Kidney (tissue), 22 donors: ENCODE measurements at places on chromosomes 16 and 17.
A peak's percentile ranks its signal among the peaks of the same experiment; 100 is the strongest.

GRCh38 chr17:61442878-61443474 lies 9.2 kb upstream of the TBX4 start:
- no peak overlapping the region for H3K27ac ChIP-seq
- H3K4me1 ChIP-seq = no peaks in the 10 kb centered on the region
- no peaks in the 10 kb centered on the region for H3K36me3 ChIP-seq
- no peaks in the 10 kb centered on the region for H3K27me3 ChIP-seq
- DNase-seq = no peak
- no peak overlapping the region for H3K4me3 ChIP-seq

DNA sequence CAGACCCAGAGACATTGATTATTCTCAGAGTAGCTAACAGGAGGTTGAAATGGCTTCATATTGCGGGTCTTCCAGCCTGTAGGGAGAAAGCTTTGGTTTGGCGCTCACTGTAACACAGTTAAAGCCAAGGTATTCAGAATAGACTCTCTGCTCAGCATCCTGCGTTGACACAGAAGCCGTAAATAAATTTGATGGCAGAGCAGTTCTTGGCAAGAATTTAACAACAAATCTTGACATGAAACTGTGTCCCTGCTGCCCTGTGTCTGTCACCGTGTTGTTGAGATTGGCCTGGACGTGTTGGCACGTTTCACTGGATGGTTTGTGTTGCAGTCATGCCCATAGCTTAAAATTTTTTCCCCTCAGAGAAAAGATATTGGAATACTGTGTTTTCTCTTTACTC lies 359.6 kb downstream of the SNX29 start:
- no peak overlapping the region for H3K4me3 ChIP-seq
- H3K4me1 ChIP-seq = no peaks in the 10 kb centered on the region
- DNase-seq = no peak
- H3K27me3 ChIP-seq = no peaks in the 10 kb centered on the region
- H3K27ac ChIP-seq = no peak overlapping the region

DNA sequence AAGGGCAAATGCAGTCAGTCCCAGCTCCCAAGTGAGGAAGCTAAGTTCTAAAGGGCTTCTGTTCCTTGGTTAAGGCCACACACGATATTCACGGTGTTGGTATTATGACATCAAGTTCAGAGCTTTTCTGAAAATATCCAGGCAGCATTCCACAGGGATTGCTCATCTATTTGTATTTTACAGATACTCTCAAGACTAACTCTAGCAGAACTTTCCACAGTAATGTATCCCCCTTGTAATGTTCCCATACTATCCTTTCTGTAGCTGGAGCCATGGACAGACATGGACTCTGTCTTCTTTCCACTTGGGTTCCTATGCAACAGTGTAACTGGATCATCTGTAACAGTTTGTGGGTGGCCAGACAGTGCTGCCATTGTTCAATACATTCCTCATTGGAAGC lies 13.5 kb downstream of the SDR42E1 start:
- DNase-seq = no peak
- no peak overlapping the region for H3K4me3 ChIP-seq
- no peaks in the 10 kb centered on the region for H3K36me3 ChIP-seq
- no peak overlapping the region for H3K27ac ChIP-seq

GRCh38 chr17:56434610-56435009 lies 158.9 kb upstream of the NOG start:
- DNase-seq = no peak
- no peak overlapping the region for H3K27ac ChIP-seq
- no peaks in the 10 kb centered on the region for H3K27me3 ChIP-seq
- H3K36me3 ChIP-seq = no peaks in the 10 kb centered on the region
- H3K4me3 ChIP-seq = no peak overlapping the region
- no peaks in the 10 kb centered on the region for H3K4me1 ChIP-seq

GRCh38 chr16:19783363-19784182 lies 65.5 kb downstream of the IQCK start:
- no peak overlapping the region for H3K4me3 ChIP-seq
- no peaks in the 10 kb centered on the region for H3K36me3 ChIP-seq
- H3K27ac ChIP-seq = no peak overlapping the region

DNA sequence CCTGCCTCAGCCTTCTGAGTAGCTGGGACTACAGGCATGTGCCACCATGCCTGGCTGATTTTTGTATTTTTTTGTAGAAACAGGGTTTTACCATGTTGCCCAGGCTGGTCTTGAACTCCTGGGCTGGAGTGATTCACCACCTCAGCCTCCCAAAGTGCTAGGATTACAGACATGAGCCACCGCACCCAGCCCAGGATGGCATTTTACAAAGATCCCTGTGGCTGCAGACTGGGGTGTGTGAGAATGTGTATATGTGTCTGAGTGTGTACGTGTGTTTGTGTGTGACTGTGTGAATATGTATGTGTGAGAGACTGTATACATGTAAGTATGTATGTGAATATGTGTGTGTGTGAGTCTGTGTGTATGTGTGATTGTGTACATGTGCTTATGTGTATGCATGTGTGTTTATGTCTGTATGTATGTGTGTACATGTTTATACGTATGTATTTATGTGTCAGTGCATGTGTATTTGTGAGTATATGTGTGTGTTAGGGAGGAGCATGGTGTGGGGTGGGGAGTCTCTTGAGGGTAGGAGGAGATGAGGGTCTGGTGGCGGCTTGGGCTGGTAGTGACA lies 17.0 kb downstream of the RPTOR start:
- DNase-seq = no peak
- H3K27me3 ChIP-seq = no peaks in the 10 kb centered on the region
- H3K27ac ChIP-seq = no peak overlapping the region
- H3K4me3 ChIP-seq = no peak overlapping the region
- no peaks in the 10 kb centered on the region for H3K36me3 ChIP-seq

DNA sequence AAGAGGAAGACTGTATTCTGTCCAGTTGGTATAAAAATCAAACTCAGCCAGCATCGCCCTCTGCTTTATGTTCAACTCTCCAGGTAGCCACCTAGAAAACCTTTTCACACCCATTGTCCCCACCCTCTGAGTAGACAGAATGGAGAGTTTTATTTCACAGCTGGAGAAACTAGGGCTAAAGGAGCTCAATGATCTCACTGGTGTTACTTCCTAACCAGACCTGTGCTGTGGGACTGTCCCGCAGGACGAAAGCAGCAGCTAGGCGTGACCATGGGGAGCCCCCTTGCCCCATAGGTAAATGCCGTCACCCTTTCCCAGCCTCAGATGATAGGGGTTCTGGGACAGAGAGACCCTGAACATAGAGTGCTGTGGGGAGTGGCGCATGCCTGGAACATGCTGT lies 67.7 kb downstream of the CYLD start:
- H3K27me3 ChIP-seq = no peaks in the 10 kb centered on the region
- H3K36me3 ChIP-seq = no peaks in the 10 kb centered on the region
- H3K4me3 ChIP-seq = no peak overlapping the region
- peaks cover 2% of the 10 kb centered on the region for H3K4me1 ChIP-seq
- DNase-seq = no peak
- no peak overlapping the region for H3K27ac ChIP-seq

- H3K27ac ChIP-seq = peak overlapping the region; percentile 20
- no peak for DNase-seq
- H3K4me3 ChIP-seq = no peak overlapping the region
- H3K4me1 ChIP-seq = no peaks in the 10 kb centered on the region
- H3K36me3 ChIP-seq = peaks cover 41% of the 10 kb centered on the region
- H3K27me3 ChIP-seq = no peaks in the 10 kb centered on the region
These were observed 35.4 kb downstream of the GINS2 start for GRCh38 chr16:85653290-85653891.

DNA sequence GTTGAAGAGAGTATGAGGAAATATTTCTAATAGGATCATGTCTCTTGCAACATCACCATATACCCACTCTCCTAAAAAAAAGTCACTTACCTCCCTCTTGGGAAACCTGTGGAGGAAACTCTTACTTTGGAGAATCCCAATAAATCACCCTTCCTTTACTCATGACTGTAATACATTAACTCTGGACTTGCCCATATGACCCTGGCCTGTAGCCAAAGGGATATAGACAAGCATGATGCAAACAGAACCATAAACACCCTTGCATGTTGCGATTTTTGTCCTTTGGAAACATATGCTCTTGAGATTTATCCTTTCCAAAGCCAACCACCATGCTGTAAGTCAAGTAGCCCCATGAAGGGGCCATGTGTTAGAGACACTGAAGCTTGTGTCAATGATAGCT lies 19.5 kb downstream of the CDH11 start:
- H3K27ac ChIP-seq = no peak overlapping the region
- H3K36me3 ChIP-seq = no peaks in the 10 kb centered on the region
- no peaks in the 10 kb centered on the region for H3K27me3 ChIP-seq
- no peaks in the 10 kb centered on the region for H3K4me1 ChIP-seq
- DNase-seq = no peak
- H3K4me3 ChIP-seq = no peak overlapping the region

DNA sequence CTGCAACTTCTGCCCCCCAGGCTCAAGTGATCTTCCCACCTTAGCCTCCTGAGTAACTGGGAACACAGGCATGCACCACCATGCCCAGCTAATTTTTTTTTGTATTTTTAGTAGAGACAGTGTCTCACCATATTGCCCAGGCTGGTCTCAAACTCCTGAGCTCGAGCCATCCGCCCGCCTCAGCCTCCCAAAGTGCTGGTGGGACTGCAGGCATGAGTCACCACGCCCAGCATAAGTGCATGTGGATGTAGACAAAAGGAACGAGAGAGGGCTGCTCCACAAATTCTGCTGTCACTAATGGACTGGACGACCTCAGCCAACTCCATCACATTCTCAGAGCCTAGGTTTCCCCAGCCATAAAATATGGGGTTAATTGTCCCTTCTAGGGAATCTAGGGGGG lies 7.7 kb upstream of the SP2 start:
- no peak overlapping the region for H3K4me3 ChIP-seq
- no peak for DNase-seq
- no peaks in the 10 kb centered on the region for H3K36me3 ChIP-seq
- no peaks in the 10 kb centered on the region for H3K4me1 ChIP-seq
- H3K27me3 ChIP-seq = no peaks in the 10 kb centered on the region
- H3K27ac ChIP-seq = no peak overlapping the region

- H3K4me1 ChIP-seq = no peaks in the 10 kb centered on the region
- H3K27me3 ChIP-seq = no peaks in the 10 kb centered on the region
- H3K27ac ChIP-seq = no peak overlapping the region
These were observed 38.6 kb upstream of the CACNG4 start for GRCh38 chr17:66925811-66926500.

GRCh38 chr17:64779376-64780095 lies 117.4 kb upstream of the SMURF2 start:
- H3K27me3 ChIP-seq = peaks cover 9% of the 10 kb centered on the region
- H3K4me1 ChIP-seq = no peaks in the 10 kb centered on the region
- no peak overlapping the region for H3K4me3 ChIP-seq
- no peak overlapping the region for H3K27ac ChIP-seq
- no peaks in the 10 kb centered on the region for H3K36me3 ChIP-seq
- DNase-seq = peak; percentile 17

- DNase-seq = no peak
- H3K27me3 ChIP-seq = no peaks in the 10 kb centered on the region
- H3K4me1 ChIP-seq = peaks cover 20% of the 10 kb centered on the region
- no peak overlapping the region for H3K4me3 ChIP-seq
These were observed 17.2 kb downstream of the SPAG9 start for GRCh38 chr17:51103451-51103850.

DNA sequence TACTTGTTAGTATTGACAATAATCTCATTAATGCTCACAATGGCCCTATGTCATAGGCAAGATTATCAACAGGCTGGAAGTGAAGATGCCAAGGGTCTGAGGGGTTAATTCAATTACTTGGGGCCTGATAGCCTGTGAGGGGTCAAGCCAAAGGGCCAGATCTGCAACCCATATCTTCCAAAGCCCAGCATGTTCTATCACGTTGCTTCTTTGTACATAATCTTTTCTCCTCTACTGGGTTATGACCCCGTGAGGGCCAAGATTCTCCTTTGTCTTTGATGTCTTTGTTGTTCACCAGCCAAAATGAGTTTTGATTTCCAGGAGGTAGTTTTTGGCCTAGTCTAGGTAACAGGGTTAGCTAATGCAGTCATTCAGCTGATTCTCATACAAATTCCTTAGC lies 347.2 kb downstream of the UTP18 start:
- no peak for DNase-seq
- no peak overlapping the region for H3K27ac ChIP-seq
- H3K4me1 ChIP-seq = no peaks in the 10 kb centered on the region
- H3K4me3 ChIP-seq = no peak overlapping the region
- no peaks in the 10 kb centered on the region for H3K27me3 ChIP-seq

GRCh38 chr17:74268558-74268957 lies 5.5 kb upstream of the DNAI2 start:
- H3K36me3 ChIP-seq = no peaks in the 10 kb centered on the region
- H3K27me3 ChIP-seq = no peaks in the 10 kb centered on the region
- H3K4me1 ChIP-seq = no peaks in the 10 kb centered on the region

GRCh38 chr17:70976447-70976846 lies 807.1 kb downstream of the KCNJ2 start:
- DNase-seq = no peak
- no peaks in the 10 kb centered on the region for H3K36me3 ChIP-seq
- no peaks in the 10 kb centered on the region for H3K27me3 ChIP-seq
- no peak overlapping the region for H3K27ac ChIP-seq

GRCh38 chr17:77145612-77146245 lies 5.0 kb downstream of the SEC14L1 start:
- H3K4me3 ChIP-seq = peak overlapping the region; percentile 60
- H3K4me1 ChIP-seq = peaks cover 39% of the 10 kb centered on the region
- peak; percentile 91 for DNase-seq
- H3K36me3 ChIP-seq = peaks cover 3% of the 10 kb centered on the region
- H3K27ac ChIP-seq = peak overlapping the region; percentile 96

GRCh38 chr17:31015639-31016038 lies 44.8 kb downstream of the RNF135 start:
- no peaks in the 10 kb centered on the region for H3K27me3 ChIP-seq
- no peak for DNase-seq

DNA sequence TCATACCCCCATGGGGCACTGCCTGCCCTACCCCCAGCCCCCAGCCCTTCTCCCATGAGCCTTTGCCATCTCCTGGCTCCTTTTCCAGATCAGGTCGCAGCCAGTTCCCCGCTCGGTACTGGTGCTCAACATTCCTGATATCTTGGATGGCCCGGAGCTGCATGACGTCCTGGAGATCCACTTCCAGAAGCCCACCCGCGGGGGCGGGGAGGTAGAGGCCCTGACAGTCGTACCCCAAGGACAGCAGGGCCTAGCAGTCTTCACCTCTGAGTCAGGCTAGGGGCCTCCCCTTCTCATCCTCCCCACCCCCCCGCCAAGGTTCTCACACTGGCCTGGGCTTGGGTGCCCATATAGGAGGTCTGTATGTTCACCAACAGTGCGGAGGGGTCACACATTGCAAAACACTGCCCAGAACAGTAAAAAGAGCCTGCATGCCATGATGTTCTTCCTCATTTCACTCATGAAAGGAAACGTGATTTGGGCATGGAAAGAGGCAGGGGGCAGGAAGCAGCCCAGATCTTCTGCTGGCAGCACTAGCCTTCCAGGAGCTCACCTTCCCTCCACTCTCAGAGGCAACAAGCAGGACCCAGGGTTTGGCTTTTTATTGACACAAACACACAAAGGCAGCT lies 7.5 kb downstream of the IFI35 start:
- no peak for DNase-seq
- H3K27ac ChIP-seq = no peak overlapping the region
- peaks cover 7% of the 10 kb centered on the region for H3K36me3 ChIP-seq
- H3K4me1 ChIP-seq = peaks cover 11% of the 10 kb centered on the region
- H3K4me3 ChIP-seq = no peak overlapping the region
